SW 1271 (cell line): ENCODE measurements at places on chromosomes 6 and 20.

DNA sequence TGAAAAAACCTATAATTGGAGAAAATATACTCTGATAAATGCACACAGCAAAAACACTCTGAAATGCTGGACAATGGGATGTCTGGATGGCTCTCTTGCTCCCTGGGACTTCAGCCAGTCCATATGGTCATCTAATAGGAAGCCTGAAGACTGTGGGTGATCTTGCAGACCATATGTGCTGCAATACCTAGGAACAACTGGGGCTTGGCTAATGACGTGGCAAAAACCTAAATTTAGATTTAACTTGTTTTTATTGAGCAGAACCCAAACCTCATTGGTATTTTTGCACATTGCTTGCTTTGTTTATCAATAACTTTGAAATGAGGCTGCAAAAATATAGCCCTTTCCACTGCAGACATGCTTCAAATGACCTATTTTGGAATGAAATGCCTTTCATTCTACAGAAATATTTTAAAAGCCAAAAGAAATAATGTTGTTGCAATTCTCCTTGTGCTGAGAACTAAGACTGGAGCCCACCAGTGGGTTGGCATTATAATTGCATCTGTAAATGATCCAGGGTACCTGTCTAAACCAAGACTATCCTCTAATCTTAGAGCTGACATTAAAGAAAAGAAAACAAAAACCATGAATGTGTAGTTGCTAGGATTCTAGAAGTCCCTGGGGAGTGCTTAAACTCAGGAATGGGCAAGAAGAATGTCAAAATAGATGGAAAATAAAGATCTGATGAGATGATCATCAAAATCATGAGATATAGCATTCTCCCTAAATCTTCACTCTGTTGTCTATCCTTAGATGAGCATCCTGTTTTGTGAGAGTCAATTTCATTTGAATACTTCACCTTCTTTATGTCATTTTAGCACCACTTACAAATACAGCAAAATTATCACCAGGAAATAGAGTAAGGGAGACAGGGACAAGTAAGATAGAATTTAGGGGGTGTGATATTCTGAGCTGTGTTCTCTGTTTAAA lies 152.1 kb upstream of the RIMS1 start:
- DNase-seq = no peak

DNA sequence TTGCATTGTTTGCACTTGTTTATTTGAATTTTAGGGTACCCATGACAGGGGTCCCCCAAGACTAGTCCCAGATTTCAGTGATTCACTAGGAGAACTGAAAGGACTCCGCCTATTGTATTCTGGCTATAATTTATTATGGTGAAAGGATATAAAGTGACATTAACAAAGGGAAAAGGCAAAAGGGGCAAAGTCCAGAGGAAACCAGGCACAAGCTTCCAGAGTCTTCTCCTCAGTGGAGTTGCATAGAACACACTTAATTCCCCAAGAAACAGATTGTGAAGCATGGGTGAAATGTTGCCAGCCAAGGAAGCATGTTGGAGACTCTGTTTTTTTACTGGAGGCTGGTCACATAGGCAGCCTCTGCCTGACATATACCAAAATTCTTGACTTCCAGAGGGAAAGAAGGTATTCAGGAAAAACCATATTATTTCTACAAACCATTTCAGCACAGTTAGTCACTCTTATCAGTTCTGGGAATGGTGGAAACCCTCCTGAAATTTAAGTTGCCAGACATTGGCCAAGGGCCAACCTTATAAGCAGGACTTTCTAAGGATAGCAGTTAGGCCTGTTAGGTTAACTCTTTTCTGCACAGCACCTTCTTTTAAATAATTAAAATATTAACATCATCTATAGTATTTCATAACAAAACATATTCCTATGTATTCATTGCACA lies 71.8 kb downstream of the FIG4 start:
- no peak for DNase-seq

DNA sequence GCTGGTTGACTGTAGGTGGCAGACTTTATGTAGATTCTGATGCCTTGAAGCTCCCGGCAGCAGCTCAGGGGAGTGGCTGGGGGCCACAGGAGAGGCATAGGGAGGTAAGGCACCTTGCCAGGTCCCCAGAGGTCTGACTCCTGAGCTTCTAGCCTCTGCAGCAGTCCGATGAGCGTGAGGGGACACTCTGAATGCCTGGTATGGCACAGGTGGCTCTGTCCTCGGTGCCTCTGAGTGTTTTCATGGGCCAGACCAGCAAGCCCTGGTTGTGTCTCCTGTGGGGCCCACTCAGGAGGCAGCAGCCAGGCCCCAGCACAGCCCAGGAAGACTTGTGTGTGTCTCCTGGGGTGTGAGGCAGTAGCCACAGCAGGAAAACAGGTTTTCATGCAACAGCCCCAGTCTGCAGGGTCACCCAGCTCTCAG lies 39.7 kb upstream of the IRF4 start:
- DNase-seq = no peak

DNA sequence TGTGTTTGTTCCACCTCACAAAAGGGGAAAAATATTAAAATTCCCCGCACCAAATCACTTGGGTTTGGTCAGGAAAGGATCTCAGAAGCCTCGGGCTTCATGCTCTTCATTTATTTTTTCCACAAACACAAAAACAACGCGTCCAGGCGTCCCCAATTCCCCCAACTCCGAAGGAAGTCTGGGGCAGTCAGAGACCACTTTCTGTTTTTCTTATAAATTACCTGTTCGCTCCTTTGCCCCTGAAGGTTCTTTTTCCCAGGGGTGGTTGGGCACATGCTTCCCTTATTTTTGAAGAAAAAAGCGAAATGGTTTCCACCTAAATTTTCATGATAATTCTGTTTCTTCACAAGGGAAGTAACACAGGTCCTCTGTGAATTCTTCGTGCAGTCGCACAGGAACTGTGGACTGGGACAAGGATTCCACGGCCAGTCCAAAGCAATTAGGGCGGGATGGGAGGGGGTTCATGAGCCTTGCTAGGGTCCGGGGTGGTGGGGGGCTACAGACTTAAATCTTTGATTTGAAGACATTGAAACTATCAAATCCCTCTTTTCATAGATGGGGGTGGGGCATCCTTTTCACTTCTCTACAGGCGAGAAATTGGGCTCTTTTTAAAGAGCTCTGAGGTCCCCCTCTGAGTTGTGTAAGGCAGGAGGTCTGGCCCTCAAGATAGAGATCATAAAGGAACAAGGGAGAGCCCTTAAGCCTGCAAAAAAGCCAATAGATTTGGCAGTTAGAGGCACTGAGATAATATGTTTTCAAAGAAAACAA lies 30.5 kb upstream of the HFE start:
- peak; percentile 49 for DNase-seq

- DNase-seq = no peak
Observed at GRCh38 chr6:154648888-154649205, 84.4 kb upstream of the SCAF8 start.

GRCh38 chr20:47029845-47030244 lies 135.2 kb downstream of the EYA2 start:
- DNase-seq = no peak

DNA sequence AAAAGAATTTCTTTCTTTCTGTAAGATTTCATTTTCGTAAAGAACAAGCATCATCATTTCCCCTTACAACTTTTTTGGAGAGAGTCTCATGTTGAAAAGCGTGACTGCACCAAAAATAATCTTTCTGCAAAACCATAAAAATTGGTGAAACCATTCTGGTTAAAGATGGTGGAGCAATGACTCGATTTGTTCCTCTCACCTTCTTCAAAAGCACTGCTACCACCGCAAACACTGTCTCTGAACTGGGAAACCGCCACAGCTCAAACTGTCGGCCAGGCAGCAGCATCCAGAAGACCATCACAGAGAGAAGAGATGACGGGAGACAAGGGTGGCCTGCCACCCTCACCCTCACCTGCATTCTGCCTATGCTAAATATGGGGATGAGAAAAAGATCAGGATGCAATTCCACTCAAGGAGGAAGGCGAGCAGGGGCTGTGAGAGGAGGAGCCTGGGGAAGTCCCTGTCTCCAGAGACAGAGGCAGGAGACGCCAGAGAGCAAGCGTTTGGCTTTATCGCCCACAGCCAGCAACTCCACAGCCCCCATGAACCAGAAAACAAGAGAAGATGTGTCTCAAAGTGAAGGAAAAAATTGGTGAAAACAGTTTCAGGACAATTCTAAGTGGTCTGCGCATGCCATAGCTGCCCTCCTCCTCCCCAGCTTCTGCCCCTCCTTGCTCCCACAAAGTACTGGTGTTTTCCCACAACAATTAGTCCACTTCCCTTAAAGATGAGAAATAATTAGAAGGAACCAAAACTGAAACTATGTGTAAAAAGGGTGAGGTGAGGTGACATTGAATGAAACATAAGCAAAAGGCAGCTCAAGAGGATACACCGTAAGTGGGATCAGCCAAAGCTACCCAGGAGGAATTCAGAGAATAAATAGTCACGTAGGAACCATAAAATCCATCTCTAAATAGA lies 255.5 kb downstream of the KIF16B start:
- no peak for DNase-seq

DNA sequence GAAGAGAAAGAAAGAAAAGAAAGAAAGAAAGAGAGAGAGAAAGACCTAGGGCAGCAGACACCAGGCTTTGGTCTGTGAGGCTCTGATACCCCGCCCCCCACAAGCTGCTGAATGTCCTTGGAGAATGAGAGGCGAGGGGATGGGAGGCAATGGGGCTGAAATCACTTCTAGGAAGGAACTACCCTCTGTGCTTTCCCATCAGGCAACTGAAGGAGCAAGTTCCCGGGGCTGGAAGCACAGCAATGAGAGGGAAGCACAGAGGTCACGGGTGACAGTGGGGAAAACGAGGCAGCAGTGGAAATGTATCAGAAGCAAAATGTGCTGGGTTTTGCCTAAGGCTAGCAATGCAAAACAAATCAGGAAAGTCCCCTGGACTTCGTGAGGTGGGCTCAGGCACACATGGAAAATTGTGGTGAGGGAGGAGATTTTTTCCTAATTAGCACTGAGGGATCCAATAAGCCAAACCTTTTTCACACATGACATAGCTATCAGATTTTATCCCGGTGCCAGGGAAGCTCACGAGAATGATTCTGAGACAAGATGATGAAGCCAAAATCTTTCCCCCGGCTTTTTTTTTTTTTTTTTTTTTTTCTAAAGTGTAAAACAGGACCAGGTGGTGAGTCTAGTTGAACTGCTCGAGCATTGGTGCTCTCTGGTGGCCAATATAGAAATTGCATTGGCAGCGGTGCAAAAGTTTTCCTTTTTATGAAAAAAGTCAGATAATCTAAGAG lies 16.8 kb upstream of the ARFGEF2 start:
- DNase-seq = peak; percentile 62

DNA sequence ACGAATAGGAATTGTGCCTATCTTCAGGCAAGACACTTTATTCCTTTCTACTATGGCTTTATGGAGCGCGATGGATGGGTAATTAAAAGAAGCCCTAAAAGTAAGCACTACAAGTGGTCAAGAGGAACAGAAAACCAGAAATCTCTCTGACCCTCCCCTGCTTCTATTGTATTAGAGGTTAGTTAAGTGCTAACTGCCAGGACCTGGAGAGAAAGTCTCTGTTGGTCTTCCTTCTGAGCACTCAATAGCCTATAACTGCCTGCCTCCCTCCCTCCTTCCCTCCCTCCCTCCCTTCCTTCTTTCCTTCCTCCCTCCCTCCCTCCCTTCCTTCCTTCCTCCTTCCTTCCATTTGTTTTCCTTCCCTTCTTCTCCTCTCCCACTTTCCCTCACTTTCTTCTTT lies 133.7 kb downstream of the C6orf58 start:
- no peak for DNase-seq

DNA sequence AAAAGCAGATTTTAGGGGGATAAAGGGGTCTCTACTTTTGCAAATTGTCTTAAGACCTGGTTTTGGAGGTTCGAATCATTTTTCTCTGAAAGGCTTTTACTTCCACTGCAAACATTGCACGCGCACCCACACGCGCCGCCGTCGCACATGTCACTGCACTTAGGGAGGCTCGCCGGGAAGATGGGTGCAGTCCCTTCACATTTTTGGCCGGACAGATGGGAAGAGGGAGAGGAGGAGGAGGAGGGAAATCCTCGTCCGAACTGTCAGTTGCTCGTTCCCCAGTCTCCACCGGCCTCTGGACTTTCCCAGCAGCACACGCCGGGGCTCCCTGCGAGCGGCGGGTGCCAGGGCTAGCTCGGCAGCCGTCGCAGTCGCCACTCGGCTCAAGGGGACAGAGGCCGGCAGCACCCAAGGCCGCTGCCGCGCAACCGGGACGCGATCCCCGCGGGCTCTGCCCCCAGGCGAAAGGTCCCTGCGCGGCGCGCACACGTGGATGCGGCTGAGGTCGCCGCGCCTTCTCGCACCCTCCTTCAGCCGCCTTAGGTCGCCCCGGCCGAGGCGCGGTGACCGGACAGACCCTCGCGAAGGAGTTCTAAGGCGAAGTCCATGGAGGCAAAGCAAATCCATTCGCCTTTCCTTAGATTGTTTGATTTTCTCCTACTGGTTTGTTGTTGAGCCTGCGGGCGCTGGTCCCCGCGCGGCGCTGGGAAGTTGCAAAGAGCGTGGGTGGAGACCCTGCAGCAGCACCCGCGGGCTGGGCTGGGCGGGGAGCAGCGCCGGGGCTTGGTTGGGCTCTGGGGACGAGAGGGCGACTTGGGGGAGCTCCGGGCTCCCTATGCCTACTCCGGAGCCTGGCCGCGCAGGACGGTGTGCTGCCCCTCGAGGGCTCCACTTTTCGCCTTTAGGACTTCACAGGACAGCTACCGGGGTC lies 1.2 kb downstream of the MYB start:
- no peak for DNase-seq

DNA sequence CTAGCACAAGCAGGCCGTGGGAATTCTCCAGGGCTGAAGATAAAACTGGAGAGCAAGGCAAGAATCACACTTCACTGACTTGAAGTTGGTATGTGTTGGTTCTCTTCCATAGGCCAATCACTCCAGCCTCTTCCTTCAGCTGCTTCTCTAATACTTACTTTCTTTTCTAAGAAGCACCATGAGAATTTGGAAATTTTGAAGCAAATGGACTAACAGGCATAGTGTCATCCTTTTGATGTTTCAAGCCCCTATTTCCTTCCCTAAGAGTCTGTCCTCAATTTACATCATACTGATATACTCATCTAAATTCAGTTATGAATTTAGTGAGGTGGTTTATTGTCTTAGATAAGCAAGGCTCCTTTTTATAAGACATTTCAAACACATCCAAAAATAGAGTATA lies 24.0 kb downstream of the SLC26A8 start:
- no peak for DNase-seq

GRCh38 chr20:6827472-6827871 lies 60.0 kb downstream of the BMP2 start:
- no peak for DNase-seq

GRCh38 chr6:24506814-24507520 lies 12.2 kb downstream of the ALDH5A1 start:
- DNase-seq = no peak

- DNase-seq = no peak
Observed at GRCh38 chr6:36280983-36281382, 11.1 kb downstream of the PNPLA1 start.

- DNase-seq = no peak
Observed at GRCh38 chr6:129306826-129307225, 403.2 kb downstream of the ARHGAP18 start.

GRCh38 chr20:44598423-44599305 lies 16.3 kb downstream of the PKIG start:
- peak; percentile 56 for DNase-seq

- DNase-seq = no peak
Observed at GRCh38 chr6:3211681-3212080, 15.8 kb downstream of the TUBB2B start.
